ENCODE measurements at places on chromosomes 7 and 10.

GRCh38 chr10:10520491-10521385 is 496.9 kb upstream of the CELF2 start:
- DNase-seq = no peak

GRCh38 chr7:34341326-34341725 is 316.7 kb upstream of the NPSR1 start:
- no peak for DNase-seq

DNA sequence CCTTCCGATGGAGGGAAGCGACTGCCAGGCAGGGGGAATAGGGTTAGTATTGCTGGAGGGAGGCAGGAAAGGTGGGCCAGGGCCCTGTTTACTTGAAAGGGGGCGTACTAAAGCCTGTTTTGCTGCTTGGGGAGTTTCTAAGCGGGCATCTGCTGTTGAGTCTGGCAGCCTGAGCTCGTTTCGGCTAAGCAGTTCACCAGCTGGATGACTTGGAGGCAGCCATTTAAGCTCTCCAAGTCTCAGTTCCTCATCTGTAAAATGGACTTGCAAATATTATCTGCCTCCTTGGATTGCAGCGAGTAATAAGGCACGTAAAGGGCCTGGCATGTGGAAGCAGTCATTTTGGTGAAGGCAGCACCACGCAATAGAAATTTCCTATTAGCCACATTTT is 44.0 kb downstream of the LDB3 start:
- DNase-seq = no peak

DNA sequence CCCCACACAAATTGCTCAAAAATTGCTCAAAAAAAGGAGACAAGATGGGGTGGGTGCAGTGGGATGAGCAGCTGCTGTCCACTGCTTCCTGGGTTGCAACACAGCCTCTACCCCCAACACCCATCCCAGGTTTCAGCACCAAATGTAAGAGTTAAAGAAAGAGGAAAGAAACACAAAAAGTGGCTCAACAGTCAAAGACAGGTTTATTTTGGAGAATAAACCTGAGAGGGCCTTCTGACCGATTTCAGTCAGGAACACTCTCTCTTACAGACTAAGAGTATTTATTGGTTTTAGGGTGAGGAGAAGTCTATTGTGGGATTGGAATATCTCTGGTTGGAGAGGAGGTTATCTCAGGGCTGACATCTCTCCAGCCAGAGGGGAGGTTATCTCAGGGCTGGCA is 28.4 kb downstream of the OR13A1 start:
- DNase-seq = no peak

GRCh38 chr10:75971402-75972211 is 540.2 kb downstream of the LRMDA start:
- DNase-seq = no peak

GRCh38 chr7:134772401-134772800 is 7.0 kb upstream of the CALD1 start:
- no peak for DNase-seq

DNA sequence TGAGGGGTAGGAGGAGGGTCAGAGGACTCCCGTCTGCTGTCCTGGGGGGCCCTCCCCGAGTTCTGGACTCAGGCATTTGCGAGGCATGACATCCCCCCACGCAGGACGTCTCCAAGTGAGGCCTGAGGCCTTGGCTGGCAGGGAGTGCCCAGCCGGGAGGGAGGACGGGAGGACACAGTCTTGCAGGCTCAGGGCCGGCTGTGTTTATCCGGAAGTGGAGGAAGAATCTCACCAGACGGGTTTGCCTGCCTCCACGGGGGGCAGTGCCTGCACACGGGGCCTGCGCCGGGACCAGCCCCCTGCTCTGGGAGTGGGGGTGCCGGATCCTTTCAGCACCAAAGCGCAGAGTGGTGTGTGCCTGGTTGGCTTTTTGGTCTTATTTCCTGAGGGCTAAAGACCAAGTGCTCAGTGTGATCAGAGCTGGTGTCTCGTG is 10.9 kb downstream of the PWWP2B start:
- DNase-seq = no peak

DNA sequence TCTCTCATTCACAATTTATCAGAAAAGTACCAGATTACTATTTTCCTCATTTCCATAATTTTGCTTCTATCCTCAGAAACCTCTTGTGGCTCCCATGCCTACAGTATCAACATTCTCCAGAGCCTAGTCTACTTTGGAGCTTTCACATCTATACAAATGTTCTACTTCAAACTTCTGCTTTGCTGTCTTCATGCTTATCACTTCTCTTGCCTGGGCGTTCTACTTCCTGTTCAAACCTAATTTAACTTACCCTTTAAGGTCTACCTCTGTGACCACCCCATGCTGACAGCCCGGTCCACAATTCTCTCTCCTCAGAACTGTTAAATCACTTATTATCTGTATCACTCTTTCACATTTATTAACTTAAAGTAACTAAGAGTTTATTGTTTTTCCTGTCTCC is 6.1 kb upstream of the PTPN12 start:
- DNase-seq = no peak

DNA sequence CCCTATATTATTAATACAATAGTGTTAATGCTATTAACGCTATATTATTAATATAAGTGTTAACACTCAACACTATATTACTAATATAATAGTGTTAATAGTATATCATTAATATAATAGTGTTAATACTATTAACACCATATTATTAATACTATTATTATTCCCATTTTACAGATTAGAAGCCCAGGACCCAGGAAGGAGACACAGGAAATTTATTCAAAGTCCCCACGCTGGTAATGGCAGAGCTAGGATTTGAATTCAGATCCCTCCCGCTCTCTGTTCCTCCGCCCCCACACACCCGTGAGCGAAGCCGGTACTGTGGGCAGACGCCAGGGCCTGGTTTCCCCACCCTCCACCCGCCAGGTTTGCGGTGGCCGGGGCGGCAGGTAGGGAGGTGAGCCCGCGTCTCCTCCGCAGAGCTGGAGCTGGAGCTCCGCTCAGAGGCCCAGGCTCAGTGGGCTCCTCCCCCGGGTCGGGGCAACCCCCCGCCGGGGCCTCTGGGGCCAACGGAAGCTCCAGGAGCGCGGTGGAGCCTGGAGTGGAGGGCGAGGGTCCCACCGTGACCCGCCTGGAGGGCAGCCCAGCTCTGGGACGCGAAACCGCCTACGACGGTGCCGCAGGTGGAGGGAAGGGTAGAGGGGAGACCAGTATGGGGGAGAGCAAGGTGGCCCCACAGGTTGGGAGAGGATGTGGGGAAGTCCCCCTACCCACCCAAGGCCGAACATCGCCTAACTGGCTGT is at the start of gene TMEM225B:
Gene TMEM225B (plus strand): TSS at position 506 of the 740 bp plus-strand sequence. CDS start 6,122 bp downstream, outside the sequence.
- no peak for DNase-seq

DNA sequence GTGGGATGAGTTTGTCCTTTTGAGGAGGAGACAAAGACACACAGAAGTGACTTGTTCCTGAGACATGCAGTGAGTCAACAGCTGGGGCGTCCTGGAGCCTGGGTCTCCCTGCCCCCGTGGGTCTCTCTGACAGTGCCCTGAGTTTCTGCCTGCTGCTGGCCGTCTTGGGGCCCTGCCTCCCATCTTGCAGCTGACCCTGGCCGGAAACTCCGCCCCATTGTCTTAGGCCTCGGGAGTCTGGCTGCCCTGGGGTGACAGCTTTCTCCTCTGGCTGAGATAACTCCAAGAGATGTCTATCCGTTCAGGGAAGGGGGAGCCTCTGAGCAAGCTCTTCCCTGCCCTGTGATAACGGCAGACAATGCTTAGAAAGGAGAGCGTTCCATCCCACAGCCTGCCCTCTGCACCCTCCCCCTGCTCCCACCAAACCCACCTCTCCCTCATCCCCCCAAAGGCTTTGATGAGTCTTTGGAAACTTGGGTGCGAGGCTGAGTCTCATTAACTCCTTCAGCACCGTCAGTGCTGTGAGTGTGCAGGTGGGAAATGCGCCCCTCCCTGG is 69.5 kb upstream of the PODXL start:
- no peak for DNase-seq

DNA sequence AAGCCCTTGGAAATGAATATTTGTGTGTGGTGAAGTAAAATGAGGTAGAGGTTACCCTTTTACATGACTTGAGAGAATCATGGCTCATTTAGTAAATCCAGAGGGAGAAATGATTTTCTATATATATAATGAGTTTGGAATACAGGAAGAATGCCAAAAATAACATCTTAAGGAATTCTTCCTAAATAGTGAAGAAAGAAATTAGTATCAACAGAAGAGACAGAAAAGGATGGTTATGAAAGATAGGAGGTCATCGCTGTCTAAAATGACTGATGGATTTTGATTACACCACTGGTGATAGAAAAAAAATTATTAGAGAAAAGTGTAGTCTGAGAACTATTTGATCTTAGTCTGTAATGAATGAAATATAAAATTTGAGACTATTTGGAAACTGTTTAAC is 283.0 kb downstream of the ADK start:
- no peak for DNase-seq

GRCh38 chr10:113569576-113569975 is 16.7 kb downstream of the HABP2 start:
- DNase-seq = no peak

DNA sequence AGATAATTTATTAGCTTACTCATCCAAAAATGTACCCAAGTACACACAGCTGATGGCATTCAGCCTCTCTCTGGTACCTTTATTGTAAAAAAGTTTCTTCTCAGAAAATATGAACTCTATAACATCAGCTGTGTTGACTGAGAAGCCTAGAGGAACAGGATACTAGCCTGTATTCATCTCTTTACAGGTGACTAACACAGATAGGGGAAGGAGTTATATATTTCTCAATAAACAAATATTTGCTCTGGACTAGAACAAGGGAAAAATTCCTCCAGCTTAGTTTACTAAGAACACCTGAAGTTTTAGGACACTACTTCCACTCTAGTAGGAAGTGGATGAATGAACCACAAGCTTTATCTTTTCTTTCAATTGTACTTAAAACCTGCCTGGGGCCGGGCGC is 67.8 kb downstream of the ZNF248 start:
- no peak for DNase-seq

DNA sequence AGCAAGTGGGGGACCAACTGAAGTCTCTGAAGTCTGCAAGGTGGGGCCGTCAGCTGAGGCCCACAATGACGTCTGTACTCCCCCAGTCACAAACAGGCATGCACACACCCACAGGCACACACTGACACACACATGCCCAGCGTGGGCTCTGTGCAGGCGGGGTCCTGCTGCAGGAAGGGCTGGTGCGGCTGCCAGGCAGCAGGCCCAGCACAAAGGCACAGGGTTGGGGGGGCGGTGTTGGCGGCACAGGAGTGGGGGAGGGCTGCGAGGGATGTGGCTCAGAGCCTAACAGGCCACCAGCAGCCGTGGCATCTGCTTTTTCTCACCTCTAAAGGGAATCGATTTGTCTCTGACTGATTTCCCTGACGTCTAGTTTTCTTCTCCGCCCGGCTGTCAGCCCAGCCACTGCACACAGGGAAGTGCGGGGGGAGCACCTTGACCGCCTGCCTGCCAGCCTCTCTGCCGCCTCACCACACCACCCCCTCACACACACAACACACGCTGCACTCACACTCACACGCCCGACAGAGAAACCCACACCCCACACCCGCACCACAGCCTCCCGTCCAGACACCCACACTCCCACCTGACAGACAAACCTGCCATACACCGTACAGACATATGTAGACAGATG is 43.5 kb upstream of the ZMIZ1 start:
- no peak for DNase-seq

DNA sequence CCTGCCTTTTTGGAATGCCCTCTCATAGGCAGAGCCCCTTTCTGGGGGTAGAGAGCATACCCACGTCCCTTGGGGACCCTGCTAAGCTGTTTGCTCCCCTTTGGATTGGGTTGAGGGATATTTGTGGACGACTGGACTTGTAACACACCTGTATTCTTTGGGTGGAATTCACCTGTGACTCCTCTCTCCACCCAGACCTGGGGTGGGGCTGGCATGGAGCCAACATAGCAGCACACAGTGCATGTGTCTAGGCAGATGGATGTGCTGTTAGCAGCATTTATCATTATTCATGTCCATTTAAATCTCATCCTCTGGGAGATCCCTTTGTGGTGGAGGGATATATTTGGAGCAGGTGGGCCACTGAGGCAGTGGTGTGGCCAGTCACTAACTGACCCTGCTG is 51.0 kb downstream of the CDH23 start:
- DNase-seq = no peak

- DNase-seq = no peak
Observed at GRCh38 chr10:62077330-62078015, 176.0 kb downstream of the ARID5B start.

DNA sequence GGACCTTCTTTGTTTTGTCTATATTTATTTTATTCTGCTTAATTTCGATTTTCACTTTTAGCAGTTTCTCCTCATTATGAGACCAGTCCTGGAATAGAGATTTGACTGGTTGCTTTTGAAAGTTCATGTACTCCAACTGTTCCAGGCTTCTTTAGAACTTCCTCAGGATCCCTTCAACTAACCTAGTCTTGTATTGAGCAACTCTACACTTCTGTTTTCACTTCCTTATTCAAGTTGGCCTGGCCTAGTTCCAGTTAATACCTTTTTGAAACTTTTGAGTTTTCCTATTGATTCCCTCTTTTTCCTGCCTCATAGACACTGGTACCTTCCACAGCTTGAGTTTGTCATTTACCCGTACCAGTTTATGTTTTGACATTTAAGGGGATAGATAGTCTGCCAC is 421.7 kb downstream of the ATRNL1 start:
- no peak for DNase-seq

DNA sequence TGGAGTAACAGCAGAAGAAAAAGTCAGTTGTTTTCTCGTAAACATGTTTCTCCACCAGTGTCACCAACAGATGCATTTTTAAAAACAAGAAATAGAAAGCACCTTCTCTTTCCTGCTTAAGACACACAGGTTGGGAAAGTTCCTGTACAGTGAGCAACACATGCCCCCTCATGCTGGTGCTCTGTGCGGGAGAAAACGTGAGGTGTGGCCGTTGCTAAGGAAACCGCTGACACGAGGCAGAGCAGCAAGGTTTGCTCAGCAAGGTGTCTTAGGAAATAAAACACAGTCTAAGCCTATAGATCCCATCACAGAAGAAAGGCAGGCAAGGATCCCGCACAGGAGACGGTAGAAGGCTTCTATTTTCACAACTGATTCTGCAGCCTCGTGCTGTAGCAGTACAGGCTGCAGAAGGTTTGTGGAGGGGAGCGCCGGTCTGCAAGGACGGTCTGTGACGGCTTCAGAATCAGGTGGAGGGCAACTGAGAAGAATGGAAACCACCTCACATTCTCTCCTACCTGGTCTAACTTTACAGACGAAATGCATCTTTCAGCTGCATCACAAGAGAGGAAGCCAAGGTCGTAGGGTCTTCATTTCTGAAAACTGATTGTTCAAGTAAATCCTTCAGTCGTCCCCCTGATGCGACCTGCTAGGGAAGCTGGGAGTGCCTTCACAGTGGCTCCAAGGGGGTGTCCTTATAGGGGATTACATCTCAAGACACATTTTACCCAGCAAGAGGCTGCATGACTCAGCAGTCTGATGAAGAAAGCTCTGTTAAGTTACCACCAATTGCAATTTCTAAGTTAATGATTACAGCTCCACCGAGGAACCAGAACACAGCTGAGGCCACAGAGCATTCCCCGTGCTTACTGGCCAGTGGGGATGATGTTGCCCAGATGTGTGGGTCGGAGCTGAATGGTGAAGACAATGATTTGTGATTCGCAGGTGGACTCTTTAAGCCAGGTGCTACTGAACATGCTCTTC is 150.7 kb upstream of the KLF14 start:
- DNase-seq = no peak

All from HAP-1 (cell line).